CD4-positive, alpha-beta T cell (primary cell): ENCODE measurements at places on chromosomes 1 and 21.

DNA sequence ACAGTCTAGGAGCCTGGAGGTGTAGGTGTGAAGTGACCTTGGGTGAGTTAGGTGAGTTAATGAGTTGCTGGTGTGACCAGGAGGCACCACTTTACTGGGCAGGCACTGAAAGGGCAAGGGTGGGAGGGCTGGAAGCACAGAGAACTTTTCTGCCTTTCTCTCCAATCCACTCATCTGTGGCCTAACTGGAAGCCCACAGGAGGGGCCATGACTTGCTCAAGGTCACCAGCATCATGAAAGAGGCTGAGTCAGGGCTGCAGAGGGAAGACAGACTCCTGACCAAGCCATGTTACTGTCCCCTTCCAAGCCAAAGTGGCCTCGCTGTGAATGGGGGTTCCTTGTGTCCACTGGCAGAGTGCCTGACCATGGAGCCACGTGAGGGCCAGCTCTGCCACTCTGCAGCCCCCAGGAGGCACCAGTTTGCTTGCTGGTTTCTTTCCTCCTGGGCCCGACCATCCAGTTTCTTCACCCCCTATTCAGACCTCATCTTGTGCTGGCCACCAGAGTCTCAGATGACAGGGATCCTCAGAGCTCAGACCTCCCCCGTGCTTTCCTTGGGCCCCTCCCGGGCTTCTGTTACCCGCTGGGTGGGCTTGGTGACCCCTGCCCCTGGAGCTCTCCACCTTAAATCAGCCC lies 4.3 kb upstream of the BSND start:
- DNase-seq = no peak

DNA sequence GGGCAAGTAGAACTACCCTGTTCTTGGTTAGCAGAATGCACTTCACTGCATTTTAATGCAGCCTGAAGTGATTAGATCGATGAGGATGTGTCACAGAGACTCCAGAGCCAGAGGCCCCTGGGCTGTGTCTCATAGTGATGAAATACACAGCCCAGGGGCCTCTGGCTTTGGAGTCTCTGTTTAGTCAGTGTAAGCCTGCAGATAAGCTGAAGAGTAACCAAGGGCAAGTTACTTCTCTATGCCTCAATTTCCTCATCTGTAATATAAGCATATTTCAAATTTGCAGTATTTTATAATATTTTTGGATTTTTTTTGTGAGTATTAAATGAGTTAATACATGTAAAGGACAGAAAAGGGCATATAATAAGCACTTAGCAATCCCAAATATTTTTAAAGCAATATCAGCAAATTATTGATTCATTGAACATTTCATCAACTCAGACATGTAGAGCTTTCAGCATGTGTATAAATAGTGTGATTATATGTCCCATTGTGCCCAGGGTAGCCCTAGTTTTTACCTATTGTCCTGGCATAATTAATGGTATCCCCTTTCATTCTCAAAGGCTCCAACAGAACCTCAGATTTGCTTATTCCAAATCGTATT lies 23.6 kb upstream of the APOBEC4 start:
- no peak for DNase-seq

- DNase-seq = no peak
Measured at GRCh38 chr1:201051399-201051798, 27.9 kb upstream of the KIF21B start.

- DNase-seq = no peak
Measured at GRCh38 chr1:200708769-200709168, 29.9 kb upstream of the CAMSAP2 start.

GRCh38 chr1:159854693-159855192 lies 7.7 kb downstream of the VSIG8 start:
- peak; percentile 65 for DNase-seq

DNA sequence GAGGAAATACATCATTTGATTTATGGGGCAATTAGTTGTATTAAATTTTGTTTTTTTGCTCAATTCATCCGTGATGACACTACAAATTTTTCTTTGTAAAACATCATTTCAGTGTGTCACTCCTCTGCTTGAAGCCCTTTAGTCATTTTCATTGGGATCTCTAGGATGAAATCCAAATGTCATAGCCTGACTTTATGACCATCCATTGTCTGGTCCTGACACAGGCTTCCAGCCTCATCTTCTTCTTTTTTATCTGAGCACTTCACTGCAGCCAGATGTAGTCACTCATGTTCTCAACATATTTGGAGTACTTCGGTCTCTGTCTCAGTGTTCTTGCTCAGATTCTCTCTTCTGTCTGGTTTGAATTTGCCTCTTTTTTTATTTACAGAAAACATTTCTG lies 173.1 kb downstream of the HMCN1 start:
- no peak for DNase-seq

- DNase-seq = peak; percentile 22
Measured at GRCh38 chr1:179121159-179121938, 39.5 kb downstream of the TOR3A start.

GRCh38 chr1:46136711-46137110 lies 4.3 kb upstream of the PIK3R3 start:
- no peak for DNase-seq

- DNase-seq = no peak
Measured at GRCh38 chr1:51973587-51974474, 16.7 kb downstream of the RAB3B start.
